ENCODE measurements at places on chromosomes 1 and 21. TPM values are rescaled to one million over a fixed set of nuclear protein-coding genes. Genes with fewer than 3 reads are reported as not detected.

The CACHD1 gene
- total RNA-seq = 20.1 TPM

The TDRD10 gene
- total RNA-seq = 3.3 TPM

The GBP4 gene
- 3.1 TPM for total RNA-seq

The MRPS6 gene
- 35.7 TPM for total RNA-seq

The GCSAML gene
- 0.31 TPM for total RNA-seq

The TMEM79 gene
- 1.6 TPM for total RNA-seq

The LCE1A gene
- total RNA-seq = not detected

The PKN2 gene
- 33.1 TPM for total RNA-seq

The AMY1C gene
- total RNA-seq = not detected

The PRKAA2 gene
- total RNA-seq = 57.9 TPM

The TBX15 gene
- 1.6 TPM for total RNA-seq

The CD1C gene
- not detected for total RNA-seq

The KLHDC9 gene
- total RNA-seq = 10.0 TPM
